HepG2 (cell line): ENCODE measurements at places on chromosomes 7 and 10.

DNA sequence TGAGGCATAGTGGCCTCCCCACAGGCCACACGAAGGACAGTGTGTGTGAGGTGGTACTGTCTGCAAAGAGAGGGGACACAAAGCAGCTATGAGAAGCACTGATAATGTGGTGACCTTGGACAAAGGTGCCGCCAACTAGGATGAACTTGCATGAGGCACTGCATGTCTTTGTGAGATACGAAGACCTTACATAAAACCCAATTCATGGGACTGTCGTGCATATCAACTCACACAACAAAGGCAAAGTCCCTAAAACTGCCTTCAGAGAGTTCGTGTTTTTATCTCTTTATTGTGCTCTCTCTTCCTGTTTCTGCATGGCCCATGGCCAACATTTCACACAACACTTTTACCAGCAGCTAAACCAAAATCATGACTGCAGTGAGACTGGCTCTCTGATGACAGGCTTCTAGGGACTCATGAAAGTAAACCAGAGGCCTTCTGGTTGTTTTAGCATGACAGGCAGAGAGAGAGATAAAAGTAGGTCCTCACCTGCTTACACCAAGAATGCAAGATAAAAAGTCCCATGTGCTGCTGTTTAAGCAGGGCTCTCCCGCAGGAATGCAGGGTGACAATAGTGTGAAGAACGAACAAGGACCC is 347.8 kb downstream of the ELMO1 start:
- peak; percentile 80 for DNase-seq

GRCh38 chr7:131538813-131539179 is 17.6 kb downstream of the PODXL start:
- DNase-seq = no peak

DNA sequence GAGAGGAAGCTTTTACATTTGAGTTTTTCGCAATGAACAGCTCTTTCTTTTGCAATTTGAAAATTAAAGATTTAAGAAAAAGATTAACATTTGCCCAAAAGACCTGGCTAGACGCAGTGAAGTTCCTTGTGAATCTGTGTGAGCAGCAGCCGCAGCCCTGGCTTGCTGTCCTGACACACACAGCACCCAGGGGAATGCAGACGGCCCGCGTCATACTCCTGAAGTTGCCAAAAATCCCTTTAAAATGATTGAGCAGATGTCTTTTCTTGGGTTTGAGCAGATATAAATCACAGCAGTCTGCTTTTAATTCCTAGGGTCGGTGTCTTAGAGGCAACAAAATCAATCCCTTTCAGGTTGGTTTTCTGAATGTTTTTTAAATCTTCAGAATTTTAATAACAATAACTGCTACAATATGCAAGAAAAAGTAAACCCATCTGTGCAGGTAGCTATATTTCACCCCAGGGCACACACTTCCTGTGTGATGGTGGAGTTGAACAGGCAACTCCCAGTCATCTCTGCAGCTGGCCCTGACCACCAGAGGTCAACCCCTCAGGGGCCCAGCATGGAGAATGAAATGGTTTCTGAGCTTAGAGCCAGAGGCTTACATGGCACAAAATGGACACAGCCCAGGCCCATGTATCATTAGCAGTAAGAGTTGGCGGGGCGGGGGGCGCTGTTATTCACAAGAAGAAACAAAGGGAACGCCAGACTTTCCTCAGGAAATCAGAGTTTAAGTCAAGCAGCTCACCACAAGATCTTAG is 32.2 kb upstream of the TRIL start:
- no peak for DNase-seq

DNA sequence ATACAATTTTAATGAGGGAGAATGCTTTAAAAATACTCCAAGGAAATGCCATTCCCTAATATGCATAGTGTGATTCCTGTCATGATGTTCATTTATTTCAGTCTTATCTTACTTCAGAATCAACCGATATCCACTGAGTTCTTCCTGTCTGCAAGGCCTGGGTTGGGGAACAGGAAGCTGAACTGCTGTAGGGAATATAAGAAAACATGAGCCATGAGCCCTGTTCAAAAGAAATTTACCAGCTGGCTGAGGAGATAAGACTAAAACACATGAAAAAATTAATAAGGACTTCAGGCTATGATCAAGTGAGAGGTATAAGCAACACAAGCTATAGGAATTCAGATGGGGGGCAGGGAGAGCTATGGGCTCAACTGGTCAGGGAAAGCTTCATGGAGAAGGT is 184.7 kb downstream of the PLPP4 start:
- no peak for DNase-seq

GRCh38 chr7:26318921-26319320 is 27.3 kb downstream of the SNX10 start:
- no peak for DNase-seq

DNA sequence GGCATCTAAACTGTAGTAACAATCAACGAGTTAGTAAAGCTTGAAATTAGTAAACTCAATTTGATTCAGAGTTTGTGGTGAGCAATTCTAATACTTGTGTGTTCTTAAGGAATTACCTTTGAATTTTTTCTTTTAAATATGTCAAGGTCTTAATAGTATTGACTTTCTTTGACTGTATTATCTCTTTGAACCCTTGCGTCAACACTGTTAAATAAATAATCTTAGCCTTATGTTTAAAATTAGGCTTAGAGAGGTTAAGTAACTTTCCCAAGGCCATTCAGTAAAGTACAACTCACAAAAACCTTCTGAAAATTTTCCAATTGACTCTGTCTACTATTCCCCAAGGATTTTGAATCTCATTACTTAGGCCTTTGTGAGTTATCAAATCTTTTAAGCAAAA is 716.4 kb downstream of the NRG3 start:
- peak; percentile 1 for DNase-seq

DNA sequence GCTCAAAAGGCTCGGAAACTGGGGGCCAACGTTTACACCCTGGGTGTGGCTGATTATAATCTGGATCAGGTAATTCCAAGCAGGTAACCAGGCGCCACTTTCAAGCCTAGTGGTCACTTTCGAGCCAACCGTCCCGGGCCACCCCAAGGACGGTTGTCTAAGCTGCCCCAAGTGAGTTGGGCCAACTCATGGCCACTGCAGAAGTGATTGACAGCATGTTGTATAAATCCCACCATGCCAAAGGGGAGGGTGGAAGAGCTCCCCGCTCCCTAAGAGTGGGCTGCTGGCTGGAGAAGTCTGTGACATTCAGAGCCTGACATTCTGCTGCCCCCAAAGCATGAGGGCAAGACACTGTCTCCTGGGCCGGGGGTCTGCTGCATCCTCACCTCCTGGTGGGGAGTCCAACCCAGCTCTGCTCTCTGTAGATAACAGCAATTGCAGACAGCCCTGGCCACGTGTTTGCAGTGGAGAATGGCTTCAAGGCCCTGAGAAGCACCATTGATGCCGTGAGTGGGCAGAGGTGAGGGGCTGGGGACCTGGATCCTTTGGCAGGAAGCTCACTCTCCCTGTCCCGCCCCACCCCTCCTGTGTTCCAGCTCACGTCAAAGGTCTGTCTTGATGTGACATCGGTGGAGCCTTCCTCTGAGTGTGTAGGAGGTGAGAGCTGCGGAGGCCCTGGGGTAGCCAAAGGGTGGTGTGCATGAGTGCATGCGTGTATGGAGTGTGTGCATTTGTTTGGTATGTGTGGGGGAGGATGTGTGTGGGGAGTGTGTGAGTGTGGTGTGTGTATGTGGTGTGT is 10.8 kb downstream of the ANTXRL start:
- no peak for DNase-seq

DNA sequence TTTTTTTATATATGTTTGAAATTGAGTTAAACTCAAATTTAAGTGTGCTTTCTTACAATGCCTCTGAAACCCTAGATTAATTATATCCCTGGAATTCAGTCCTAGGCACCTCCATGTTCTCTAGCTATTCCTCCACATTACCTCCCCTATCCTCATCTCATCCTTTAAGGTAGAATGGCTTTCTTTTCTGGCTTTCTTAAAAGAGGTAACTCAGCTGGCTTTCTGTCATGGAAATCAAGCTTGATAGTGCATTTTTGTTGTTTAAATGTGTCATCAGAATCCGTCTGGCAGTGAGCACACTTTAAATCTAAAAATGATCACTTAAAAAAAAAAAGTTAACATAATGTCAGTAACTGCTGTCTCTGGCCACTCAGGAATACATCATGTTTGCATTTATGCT is 42.2 kb downstream of the AHR start:
- DNase-seq = no peak

GRCh38 chr7:5005066-5005465 is 40.6 kb upstream of the RBAK start:
- no peak for DNase-seq

DNA sequence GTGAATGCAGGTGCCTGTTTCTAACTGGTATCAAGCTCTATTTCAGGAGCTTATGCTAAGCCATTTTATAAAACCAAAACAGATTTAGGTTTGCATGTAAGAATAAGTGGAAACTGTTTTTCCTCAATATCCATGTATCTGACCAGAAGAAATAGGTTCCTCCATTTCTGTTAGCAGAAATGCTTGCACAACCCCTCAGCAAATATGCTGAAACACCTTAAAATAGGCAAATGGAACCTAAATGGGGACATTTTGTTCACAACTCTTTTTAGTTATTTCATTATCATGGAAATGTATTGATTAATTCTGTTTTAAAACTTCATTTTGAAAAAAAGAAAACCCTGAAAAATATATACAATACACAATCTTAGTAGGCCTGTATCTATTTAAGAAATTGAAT is 8.9 kb upstream of the EEPD1 start:
- no peak for DNase-seq

DNA sequence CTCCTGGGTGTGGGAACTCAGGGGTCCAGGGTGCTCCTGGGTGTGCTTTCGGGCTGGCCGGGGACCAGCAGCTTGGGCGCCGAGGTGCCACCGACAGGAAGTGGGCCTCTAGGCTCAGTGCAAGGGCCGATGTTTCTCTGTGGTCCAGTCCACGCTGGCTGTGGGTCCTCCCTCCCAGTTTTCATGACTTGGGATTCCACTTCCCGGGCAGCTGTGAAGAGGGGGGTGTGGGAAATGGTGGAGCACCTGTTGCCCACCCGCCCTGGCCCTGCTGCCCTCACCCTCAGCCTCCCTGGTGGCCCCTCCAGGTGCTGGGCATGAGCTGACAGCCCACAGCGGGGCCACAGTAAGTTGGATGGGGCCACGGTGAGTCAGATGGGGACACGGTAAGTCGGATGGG is 58.5 kb downstream of the NKX6-2 start:
- DNase-seq = no peak

GRCh38 chr10:101839416-101840063 is 4.1 kb downstream of the KCNIP2 start:
- no peak for DNase-seq

DNA sequence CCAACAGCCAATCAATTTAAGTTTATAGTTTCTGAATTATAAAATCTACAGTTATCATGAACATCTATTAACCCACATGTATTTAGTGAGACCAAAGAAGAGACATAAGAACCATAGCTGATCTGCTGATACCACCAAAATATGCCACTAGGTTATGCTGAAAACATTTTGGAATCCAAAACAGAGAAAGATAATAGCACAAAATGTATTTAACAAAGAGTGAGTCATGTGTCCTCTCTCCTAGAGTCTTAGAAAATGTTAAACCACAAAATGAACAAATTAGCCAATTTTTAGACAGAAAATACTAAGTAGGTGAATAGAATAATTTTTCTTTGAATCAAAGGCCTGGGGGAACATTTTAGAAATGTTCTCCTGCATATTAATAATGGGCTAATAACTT is 527.5 kb downstream of the GPAM start:
- DNase-seq = no peak

GRCh38 chr10:102770792-102771191 is 27.0 kb downstream of the WBP1L start:
- peak; percentile 13 for DNase-seq

GRCh38 chr7:79714081-79714480 is 260.6 kb upstream of the MAGI2 start:
- DNase-seq = no peak

DNA sequence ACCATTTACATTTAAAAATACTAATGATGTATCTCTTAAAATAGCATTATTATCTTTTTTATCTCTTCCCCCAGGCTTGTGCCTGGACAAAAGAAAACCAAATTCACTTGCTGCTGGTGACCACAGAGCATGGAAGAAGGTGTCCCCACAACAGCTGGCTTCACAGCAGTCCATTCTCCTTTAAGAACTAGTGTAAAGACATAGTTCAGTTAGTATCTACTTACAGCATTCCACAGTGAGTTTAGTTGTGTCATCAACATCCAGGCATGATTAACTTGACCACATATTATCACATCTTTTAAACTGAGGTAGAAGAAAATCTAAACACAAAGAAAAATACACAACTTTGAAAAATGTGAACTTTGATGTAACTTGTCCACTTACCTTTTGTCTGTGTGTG is 55.0 kb downstream of the LRRC17 start:
- no peak for DNase-seq

DNA sequence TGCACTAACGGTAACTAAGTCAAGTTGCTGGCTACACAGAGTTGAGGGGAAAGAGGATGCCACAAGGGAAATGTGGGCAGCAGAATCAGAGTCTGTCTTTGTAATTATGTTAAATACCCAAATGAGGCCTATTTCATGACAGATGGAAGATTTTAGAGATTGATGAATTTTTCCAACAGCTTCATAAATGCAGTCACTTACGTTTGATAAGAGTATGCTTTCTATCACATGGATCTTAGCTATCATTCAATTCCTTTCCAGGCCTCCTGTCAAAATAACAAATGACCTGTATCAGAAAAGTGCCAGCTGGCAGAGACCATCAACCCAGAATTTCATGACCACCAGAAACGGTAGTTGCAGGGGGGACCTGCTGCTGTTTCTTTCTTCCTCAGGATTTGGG is 148.4 kb upstream of the PLPP4 start:
- DNase-seq = no peak

DNA sequence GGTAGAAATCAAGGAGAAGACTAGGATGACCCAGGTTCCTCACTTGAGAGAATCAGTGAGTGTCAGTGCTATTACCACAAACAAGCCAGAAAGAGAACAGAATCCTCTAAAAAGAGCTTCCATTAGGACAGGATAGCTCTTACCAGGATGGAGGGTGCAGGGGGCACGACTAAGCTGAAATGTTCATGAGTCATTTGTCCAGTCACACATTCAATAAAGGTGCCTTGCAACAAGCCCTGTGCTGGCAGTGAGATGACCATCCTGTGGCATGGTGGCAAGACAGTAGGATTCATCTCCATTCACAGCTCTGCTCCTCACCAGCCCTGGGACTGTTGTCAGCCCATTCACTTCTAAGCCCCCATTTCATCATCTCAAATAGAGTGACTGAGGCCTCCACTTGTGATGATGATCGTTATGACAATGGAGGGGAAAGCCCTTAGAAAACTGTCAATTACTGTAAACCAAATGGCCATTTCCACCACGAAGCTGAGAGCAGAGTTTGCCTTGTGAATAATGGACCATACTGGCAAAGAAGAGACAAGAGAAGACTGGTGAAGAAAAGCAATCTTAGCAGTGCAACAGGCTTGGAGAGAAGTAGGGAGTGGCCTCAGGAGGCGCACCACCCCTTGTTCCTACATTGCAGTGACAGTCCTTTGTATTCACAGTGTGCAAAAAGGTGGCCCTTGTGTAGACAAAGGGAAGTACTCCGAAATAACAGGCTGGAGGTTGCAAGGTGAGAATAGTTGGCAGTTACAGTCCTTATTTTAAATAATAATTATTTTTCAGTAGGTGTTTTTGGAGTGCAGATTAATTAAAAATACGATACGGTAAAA is 9.0 kb upstream of the WIPF3 start:
- DNase-seq = no peak

GRCh38 chr10:88473989-88474883 is 108.9 kb downstream of the RNLS start:
- no peak for DNase-seq

GRCh38 chr10:109037978-109038377 is 885.3 kb downstream of the XPNPEP1 start:
- DNase-seq = no peak

- peak; percentile 25 for DNase-seq
These were observed 284.3 kb downstream of the SORCS3 start for GRCh38 chr10:104925232-104925851.

GRCh38 chr7:39528849-39529248 is 37.4 kb upstream of the YAE1 start:
- DNase-seq = no peak
